ENCODE measurements at places on chromosomes 2 and 18.
A peak's percentile ranks its signal among the peaks of the same experiment; 100 is the strongest.

- DNase-seq = no peak
Measured at GRCh38 chr2:240142859-240143258, 2.4 kb upstream of the OTOS start.

GRCh38 chr2:241315879-241316631 is at the start of gene SEPTIN2:
SEPTIN2 (plus strand) TSS chr2:241315925; CDS start chr2:241324233, 8,308 bp downstream.
- peak; percentile 30 for DNase-seq

GRCh38 chr2:148926291-148926961 is 51.4 kb downstream of the KIF5C start:
- no peak for DNase-seq

GRCh38 chr2:202104286-202104870 is 31.3 kb downstream of the KIAA2012 start:
- no peak for DNase-seq

GRCh38 chr2:33321876-33322483 is 154.5 kb upstream of the RASGRP3 start:
- DNase-seq = no peak

DNA sequence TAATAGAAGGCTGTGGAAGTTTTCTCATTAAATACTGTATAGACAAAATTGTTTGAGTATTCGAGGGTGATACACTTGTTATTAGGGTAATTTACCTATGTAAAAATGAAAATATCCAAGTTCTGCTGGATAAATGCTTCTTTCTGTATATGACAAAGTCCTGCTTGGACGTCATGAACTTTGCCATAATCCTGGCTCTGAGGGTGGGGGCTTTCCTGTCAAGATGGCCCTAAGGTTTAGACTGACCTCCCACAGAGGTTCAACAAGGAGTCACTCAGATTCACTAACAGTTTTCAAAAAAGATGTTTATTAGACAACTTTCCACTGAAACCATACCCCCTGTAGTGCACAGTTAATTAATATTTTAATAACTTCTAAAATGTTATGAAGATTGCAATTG is 52.5 kb upstream of the NABP1 start:
- DNase-seq = no peak

- no peak for DNase-seq
Measured at GRCh38 chr2:220157312-220157711, 529.9 kb downstream of the SLC4A3 start.

DNA sequence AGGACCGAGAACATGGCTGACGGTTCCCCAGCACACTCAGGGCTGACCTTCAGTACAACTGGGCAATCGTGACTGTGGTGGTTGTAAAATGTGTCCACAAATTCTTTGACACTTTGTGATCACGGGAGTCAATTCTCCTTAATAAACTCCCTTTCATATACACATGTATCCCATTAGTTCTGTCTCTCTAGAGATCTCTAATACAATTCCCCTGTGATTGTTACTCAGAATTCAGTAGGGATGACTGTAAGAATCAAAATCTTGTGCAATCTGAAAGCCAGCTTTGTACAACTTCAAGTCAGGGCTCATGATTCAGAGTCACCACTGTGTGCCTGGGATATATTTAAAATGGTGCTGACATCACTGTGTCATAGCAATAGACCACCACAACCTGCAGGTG is 89.5 kb upstream of the LMAN1 start:
- no peak for DNase-seq

DNA sequence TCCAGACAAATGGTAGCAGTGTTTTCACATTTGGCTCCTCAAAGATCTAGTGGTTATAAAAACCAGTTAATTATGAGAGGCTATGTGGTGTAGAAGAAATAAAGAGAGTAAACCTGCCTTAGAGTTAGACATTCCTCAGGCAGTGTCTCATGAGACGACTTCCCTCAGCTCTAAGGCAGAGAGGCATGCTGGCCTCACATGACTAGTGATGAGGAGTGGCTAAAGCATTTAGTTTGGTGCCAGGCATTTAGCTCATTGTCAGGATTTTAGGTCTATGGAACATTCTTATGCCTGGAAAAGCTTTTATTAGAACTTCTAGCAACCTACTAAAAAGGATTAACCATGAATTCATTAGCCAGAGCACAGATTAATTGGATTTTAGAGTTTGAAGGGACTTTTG is 90.3 kb downstream of the RPRM start:
- DNase-seq = no peak

- no peak for DNase-seq
Measured at GRCh38 chr2:231286964-231287363, 88.5 kb downstream of the ARMC9 start.
